AG09319 (cell line): ENCODE measurements at places on chromosomes 13 and 19.
A peak's percentile ranks its signal among the peaks of the same experiment; 100 is the strongest.

GRCh38 chr13:59488436-59488835, 675.3 kb downstream of the DIAPH3 start:
- DNase-seq: no peak

DNA sequence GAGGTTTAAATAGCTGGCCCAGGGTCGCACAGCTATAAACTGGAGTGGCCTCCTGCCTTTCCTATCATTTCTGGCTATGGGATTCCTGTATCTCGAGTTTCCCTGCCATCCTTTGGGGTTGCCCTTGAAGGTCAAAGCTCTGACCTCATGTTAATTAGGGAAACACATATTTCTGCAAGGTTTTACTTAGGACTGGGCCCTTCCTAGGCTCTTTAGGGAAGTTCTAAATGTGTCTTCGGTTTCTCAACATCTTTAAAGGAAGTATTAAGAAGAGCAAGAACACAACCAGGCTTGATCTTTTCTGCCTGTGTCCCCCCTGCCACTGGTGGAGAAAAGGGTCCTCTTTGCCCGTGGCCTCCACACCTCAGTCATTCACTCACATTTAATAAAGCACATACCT, 10.8 kb downstream of the LCP1 start:
- no peak for DNase-seq

DNA sequence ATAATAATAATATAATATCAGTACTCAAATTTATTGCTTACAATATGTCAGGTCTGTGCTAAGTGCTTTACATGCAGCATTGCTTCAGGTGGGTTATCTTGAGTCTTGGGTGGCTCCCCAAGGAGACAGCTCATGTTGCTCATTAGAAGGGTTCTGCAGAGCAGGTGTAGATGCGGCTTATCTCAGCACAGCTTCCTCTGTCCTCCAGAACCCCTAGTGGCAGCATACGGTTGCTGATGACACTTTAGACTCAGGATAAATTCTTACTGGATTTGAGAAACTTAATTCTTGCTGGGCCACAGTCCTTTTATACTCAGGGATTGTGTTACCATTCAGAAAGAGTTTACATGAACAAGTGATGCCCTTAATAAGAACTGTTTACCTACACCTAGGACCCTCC, 8.9 kb downstream of the COG3 start:
- no peak for DNase-seq

DNA sequence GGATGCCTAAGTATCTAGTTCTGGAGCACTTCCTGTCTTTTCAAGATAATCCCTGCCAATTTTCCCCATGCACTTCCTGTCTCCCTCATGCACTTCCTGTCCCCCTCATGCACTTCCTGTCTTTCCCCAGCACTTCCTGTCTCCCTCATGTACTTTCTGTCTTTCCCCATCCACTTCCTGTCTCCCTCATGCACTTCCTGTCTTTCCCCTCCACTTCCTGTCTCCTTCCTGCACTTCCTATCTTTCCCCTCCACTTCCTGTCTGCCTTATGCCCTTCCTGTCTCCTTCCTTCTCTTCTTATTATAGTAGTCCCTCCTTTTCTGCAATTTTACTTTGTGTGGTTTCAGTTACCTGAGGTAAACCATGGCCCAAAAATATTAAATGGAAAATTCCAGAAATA, 3.0 kb upstream of the TNNT1 start:
- DNase-seq: no peak

- DNase-seq: no peak
Observed at GRCh38 chr13:98506728-98507230, 70.1 kb downstream of the STK24 start.

- no peak for DNase-seq
Observed at GRCh38 chr13:77423296-77423695, 96.4 kb upstream of the MYCBP2 start.

DNA sequence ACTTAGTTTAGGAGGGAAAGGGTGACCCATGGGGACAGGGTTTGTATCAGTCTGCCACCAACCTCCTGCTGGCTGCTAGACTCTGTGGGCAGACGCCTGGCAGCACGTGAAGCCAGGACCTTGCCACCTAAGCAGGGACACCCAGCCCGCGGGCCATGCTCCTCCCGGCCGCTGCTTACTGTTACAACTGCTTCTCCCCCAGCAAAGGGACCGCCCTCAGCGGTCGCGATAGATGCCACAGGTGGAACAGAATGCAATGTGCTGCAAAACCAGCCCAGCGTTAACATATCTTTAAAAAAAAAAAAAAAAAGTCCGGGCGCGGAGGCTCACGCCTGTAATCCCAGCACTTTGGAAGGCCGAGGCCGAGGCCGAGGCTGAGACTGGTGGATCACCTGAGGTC, 1.9 kb upstream of the RHPN2 start:
- no peak for DNase-seq

DNA sequence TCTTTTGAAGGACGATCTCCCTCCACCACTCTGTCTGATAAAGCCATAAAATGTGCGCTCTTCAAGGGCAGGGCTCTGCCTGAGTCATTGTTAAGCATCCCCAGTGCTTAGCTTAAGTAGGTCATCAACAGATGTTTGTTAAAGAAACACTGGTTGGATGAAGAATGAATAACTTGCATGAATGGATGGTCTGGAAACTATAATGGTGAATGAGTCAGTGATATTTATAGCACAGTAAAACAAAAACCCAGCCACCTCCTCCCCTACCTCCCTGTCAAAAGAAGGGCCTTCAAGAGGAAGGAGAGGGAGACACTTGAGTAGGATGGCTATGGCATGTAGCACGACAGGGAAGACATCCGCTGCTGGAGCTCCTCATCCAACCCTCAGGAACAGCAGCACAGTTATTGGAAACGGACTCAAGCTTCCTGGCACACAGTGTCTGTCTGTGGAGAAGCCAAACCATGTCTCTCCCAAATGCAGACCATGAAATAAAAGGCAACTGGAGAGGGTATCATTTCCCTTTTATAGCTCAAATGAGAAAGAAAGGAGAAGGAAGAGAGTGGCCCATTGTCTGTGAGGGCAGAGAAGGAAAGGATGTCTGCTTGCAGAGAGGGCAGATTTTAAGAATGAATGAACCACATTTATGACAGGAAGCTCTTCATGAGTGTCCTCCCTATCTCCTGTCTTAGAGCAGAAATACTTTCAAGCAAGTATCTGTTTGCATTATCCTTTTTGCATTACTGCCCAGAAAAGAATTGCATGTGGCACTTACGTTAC, 183.5 kb upstream of the UBL3 start:
- peak; percentile 73 for DNase-seq

DNA sequence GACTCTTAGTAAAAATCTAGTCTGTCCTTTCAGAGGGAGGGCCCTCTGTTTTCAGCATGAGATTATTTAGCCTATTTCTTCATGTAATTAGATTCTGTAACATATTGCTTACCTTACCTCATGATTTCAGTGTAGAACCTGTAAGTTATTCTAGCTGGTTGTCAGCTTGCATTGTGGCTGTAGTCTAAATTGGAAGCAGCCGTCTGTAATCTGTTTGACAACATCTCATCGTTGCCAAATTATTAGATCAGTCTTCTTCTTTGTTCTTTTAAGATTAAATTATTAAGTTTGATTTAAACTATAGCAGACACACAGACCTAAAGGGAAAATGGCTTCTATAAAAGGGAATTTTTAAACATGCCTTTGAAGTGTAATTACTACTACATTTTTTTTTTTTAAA, 34.8 kb downstream of the SLAIN1 start:
- no peak for DNase-seq

DNA sequence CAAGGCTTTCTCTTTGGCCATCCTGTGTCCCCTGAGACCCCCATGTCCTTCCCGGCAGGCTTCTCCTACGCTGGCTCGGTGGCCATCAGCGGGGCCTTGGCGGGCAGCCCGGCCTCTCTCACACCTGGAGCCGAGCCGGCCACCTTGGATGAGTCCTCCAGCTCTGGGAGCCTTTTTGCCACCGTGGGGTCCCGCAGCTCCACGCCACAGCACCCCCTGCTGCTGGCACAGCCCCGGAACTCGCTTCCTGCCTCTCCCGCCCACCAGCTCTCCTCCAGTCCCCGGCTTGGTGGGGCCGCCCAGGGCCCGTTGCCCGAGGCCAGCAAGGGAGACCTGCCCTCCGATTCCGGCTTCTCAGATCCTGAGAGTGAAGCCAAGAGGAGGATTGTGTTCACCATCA, 14.2 kb downstream of the PLEKHJ1 start:
- DNase-seq: no peak

- DNase-seq: no peak
Observed at GRCh38 chr13:35764326-35765015, 288.0 kb upstream of the MAB21L1 start.

DNA sequence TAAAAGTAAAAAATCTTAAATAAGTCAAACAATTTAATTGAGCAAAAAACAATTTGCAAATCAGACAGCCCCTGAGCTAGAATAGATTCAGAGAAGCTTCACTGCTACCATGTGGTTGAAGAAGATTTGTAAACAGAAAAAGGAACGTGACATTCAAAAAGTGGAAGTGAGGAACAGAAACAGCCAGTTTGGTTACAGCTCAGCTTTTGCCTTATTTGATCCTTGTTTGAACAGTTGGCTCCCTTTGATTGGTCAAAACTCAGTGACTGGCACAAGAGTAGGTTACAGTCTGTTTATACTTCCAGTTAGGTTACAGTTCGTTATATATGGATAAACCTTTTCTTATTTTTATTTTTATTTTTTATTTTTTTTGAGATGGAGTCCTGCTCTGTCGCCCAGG, 5.8 kb downstream of the ZNF221 start:
- no peak for DNase-seq

GRCh38 chr13:95471960-95472359, 80.6 kb upstream of the CLDN10 start:
- no peak for DNase-seq

- no peak for DNase-seq
Observed at GRCh38 chr19:31260171-31260933, 88.9 kb downstream of the TSHZ3 start.

DNA sequence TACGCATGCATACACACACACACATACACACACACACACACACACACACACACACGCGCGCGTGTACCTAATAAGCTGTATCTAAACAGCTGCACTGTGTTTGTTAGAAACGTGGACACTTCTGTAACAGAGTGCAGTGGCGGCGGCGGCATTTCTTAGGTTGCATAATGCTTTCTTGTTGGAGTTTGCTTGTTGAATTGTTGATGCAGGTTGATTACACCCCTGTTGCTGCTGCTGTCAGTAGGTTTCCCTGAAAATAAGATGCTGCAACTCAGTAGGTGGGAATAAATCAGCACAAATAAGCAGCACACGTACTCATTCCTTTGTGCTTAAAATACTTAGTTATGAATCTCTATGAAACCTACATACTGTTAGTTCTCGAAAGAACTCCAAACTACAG, 479.2 kb downstream of the LIG4 start:
- DNase-seq: no peak

DNA sequence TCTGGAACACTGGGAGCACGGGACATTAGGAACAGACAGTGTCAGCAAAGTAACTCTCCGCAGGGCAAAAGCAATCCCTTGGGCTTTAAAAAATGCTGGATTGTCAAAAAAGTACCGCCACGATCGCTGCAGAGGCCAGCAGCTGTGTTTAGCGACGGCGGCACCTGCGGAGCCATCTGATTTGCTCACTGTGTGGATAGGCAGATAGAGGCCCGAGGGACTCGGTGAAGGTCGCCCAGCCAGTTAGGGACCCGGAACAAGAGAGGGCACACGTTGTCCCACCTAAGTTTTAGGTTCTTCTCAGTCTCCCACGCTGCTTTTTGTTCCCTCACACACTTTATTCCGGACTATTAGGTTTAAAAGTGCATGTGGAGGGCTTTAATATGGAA, 238.3 kb downstream of the TEX29 start:
- DNase-seq: no peak

GRCh38 chr13:25064396-25064795, 31.5 kb upstream of the PABPC3 start:
- DNase-seq: no peak

DNA sequence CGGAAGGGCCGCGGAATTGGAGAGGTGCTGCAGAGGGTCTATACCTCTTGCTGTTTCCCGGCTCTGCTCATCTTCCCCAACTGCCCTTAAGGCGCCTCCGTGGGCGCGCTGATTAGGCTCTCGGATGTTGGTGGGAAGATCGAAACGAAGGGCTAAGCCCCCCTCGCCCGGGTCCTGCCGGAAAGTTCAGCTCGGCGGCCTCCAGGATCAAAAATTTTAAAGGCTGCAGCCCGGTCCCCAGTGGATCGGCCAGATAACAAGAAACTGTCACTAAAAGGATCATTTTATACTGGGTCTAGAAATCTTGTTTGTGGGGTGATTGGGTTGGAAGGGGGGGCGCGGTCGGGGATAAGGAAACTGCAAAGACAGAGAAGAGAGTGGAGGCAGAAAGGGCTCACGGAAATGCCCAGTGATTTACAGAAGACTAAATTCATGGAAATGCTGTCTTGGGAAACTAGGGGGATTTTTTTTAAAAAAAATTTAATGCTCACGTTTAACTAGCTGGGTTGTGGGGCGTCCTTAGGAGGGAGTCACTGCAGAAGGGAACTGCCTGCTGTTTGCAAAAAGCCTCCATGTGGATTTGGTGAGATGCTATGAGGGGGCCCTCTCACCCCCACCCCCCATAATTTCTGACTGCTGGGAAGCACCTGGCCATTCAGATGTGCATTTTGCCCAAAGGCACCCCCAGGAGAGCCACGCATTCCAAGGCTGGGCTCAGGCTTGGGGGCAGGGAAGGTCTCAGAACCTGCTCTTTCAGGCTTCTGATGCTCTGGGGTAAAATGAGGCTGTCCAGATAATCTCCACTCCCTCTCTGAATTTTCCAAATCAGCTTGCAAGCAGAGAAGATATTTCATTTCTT, 7.7 kb downstream of the CDX2 start:
- no peak for DNase-seq

GRCh38 chr19:13137290-13137794, 12.8 kb downstream of the STX10 start:
- DNase-seq: no peak

DNA sequence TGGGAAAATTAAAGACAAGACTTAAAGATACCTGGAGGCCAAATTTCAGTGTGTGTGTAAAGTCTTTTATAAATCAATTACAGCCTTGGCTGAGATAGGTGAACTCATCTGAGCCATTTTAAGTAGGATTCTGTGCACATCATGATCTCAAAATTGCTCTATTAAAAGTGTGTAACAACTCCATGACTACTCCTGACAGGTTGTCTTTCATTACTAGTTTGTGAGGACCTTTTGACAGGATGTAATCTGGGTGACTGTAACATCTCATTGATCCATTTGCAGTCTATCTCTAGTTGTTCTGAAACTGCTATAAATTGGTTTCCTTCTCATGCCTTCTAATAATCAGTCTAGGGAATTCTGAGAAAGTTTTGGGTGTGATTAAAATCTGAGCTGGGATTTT, 753.3 kb downstream of the SLITRK5 start:
- DNase-seq: no peak

DNA sequence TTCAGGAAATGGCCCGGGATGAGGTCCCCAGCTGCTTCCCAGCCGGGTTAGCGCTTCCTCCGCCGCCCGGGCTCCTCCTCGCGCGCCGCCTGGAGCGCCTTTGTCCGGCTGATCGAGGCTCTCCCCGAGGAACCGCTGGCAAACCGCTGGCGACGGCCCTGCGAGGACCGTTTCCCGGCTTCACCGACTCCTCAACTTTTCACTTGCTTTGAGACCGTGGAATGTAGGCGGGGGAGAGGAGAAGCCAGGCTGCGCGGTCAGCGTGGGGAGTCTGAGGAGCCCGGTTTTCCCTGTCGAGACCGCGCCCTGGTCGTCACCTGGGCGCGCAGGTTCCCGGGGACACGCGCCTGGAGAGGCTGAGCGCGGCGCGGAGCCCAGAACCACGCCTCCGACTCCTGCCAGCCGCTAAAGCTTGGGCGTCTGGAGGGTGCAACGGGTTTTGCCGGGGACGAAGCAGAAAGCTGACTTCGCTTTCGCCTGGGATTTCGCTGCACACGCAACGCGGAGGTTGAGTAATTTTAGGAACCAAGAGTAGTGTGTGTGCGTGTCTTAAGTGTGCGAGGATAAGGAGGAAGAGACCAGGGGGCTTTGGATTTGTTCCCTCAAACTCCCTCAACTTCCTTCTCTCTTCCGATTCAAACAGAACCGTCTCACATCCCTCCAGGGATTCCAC, 7.3 kb upstream of the DGKH start:
- no peak for DNase-seq
